ENCODE measurements at places on chromosomes 12 and 14. TPM values are rescaled to one million over a fixed set of nuclear protein-coding genes. Genes with fewer than 3 reads are reported as not detected.
A peak's percentile ranks its signal among the peaks of the same experiment; 100 is the strongest.

PTPN21 gene
- total RNA-seq = 16.1 TPM

IAPP gene
- not detected for total RNA-seq

ARF6 gene
- total RNA-seq = 61.2 TPM

CPSF2 gene
- total RNA-seq = 14.6 TPM

TTC7B gene
- total RNA-seq = 38.3 TPM

PLD4 gene
- total RNA-seq = not detected

SCN8A gene
- 4.3 TPM for total RNA-seq

ITPK1 gene
- total RNA-seq = 57.5 TPM

KRT71 gene
- not detected for total RNA-seq

ABCC9 gene
- total RNA-seq = 0.63 TPM

KIF21A gene
- total RNA-seq = 0.88 TPM

TDRD9 gene
- 2.2 TPM for total RNA-seq

SLCO1A2 gene
- not detected for total RNA-seq

EID3 gene
- total RNA-seq = 4.8 TPM

GRCh38 chr12:101053203-101053602 is 156.8 kb downstream of the SLC5A8 start:
- H3K36me3 ChIP-seq = no peaks in the 10 kb centered on the region
- H3K27ac ChIP-seq = no peak overlapping the region
- no peak for DNase-seq
- no peak overlapping the region for H3K4me3 ChIP-seq

GRCh38 chr12:63450816-63451215 is 217.5 kb downstream of the DPY19L2 start:
- no peak overlapping the region for H3K27ac ChIP-seq
- no peaks in the 10 kb centered on the region for H3K4me1 ChIP-seq

DNA sequence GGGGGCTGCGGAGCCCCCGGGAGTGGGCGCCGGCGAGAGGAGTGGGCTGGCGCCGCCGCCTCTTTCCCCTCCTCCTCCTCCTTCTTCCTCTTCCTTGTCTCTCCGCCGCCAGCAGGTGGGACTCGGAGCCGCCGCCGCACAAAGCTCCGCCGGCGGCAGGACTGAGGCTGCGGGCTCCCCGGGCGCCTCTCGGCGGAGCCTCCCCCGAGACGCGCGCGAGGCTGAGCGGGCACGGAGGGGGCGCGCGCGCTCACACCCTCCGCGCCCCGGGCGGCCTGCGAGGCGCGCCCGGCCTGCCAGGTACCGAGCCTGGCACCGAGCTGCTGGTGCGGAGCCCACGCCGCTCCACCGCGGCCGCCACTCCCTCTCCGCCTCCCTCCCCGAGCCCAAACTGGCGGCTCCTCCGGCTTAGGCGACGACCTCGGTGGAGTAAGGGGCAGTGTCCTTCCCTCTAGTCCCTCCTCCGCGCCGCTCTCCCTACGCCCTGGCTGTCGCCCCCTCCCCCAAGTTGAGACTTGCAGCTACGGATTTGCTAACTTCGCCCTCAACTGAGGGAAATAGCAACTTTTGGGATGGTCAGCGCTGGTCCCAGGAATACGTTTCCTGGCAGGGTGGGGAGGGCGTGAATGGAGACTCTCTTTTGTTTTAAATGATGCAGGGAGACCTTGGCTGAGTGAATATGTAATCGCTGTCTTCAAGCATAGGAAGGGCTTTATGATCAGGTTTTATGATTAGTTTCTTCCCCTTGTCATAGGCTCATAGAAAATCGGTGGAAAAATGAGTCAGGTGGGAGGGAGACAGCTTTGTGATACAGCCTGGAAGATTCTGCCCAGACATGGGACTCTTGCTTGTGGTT is 199.5 kb upstream of the CAND1 start:
- H3K4me3 ChIP-seq = peak overlapping the region; percentile 49
- DNase-seq = peak; percentile 39
- no peaks in the 10 kb centered on the region for H3K36me3 ChIP-seq

- no peaks in the 10 kb centered on the region for H3K36me3 ChIP-seq
- no peak overlapping the region for H3K27ac ChIP-seq
- H3K4me3 ChIP-seq = no peak overlapping the region
- H3K27me3 ChIP-seq = no peaks in the 10 kb centered on the region
Measured at GRCh38 chr14:70881549-70882177, 25.6 kb upstream of the PCNX1 start.

DNA sequence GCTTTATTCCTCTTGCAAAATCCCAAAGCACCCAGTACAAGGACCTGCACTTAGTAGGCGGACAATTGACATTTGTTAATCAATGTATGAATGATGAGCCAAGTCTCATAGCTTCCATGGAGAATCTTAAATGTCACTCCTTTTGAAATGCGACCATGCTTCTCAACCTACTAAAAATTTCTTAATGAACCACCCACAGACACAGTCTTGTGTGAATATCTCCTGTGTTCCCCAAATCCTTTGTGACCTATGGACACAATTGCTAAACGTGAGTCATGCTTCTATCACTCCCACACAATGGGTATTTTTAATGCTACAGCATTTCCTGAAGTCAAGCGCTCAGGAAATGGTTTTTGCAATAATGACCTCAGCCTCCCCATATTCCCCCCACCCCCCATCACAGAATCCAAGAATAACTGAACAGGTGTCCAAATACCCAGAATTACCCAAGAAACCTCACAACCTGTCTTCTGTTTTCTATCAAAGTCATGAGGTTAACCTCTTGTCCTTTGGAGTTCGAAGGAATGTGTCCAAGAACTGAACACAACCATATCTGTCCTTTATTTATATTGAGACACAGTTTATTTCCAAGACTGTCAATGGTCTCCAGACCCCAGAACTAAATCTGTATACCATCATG is 163.6 kb upstream of the PLEKHG7 start:
- H3K4me3 ChIP-seq = no peak overlapping the region
- H3K36me3 ChIP-seq = no peaks in the 10 kb centered on the region
- no peaks in the 10 kb centered on the region for H3K27me3 ChIP-seq
- H3K4me1 ChIP-seq = peaks cover 28% of the 10 kb centered on the region
- DNase-seq = peak; percentile 42
- peak overlapping the region; percentile 52 for H3K27ac ChIP-seq

DNA sequence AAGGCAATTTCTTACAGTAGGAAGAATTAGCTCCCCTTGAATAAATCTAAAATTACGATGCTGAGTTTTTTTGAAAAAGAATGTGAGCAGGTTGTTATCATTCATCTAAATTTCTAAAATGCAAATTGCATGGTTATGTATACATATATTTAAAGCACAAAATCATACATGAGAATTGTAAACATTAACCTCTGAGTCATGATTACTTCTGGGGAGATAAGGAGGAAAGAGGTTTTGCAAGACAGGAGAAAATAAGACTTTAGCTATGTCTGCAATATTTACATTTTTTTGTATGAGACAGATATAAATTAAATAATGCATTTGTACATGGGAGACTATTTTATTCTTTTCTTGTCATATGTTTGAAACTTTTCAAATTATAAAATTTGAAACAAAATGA is 72.2 kb downstream of the TSPAN8 start:
- no peaks in the 10 kb centered on the region for H3K36me3 ChIP-seq
- no peak overlapping the region for H3K27ac ChIP-seq
- DNase-seq = no peak
- H3K4me3 ChIP-seq = no peak overlapping the region
- H3K27me3 ChIP-seq = no peaks in the 10 kb centered on the region

DNA sequence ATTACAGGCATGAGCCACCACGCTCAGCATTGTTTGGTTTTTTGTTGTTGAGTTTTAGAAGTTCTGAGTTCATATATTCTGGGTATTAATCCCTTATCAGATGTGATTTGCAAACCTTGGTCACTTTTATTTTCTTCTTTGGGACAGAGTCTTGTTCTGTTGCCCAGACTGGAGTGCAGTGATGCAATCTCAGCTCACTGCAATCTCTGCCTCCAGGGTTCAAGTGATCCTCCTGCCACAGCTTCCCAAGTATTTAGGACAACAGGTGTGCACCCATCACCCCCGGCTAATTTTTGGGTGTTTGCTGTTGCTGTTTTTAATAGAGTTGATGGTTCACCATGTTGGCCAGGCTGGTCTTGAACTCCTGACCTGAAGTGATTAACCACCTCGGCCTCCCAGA is 11.8 kb downstream of the USP30 start:
- H3K4me1 ChIP-seq = no peaks in the 10 kb centered on the region
- H3K27me3 ChIP-seq = no peaks in the 10 kb centered on the region
- H3K4me3 ChIP-seq = no peak overlapping the region
- no peak for DNase-seq
- peaks cover 5% of the 10 kb centered on the region for H3K36me3 ChIP-seq

DNA sequence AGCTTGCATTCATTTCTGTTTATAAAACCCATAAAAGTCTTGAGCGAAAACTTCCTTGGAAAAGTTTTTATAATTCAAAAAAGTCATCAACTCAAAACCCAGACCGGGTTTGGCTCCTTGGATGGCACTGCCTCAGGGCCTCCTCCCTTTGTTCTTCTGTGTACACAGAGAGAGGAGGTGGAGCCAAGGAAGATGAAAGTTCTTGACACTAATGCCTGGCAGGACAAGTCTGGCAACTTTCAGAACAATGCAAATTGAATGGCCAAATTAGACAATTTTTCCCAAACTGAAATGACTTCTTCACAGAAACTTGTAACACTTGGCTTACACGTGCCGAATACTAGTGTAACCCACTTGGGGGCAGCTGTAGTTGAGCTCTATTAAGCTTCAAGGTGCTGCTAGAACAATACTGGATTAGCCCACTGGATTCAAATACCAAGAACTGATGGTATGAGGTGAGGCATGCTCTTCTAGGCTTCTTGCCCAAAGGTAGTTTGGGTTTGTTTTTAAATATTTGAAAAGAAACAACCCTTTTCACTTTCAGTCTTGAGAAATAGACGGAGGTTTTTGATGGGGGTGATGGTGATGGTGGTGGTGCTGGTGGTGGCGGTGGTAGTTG is 86.6 kb upstream of the FRMD6 start:
- H3K27ac ChIP-seq = no peak overlapping the region
- H3K27me3 ChIP-seq = no peaks in the 10 kb centered on the region
- peaks cover 31% of the 10 kb centered on the region for H3K4me1 ChIP-seq
- DNase-seq = peak; percentile 45
- H3K4me3 ChIP-seq = no peak overlapping the region

- no peak for DNase-seq
- H3K27ac ChIP-seq = no peak overlapping the region
- H3K4me1 ChIP-seq = peaks cover 3% of the 10 kb centered on the region
Measured at GRCh38 chr12:188910-189621, 24.9 kb downstream of the SLC6A12 start.

DNA sequence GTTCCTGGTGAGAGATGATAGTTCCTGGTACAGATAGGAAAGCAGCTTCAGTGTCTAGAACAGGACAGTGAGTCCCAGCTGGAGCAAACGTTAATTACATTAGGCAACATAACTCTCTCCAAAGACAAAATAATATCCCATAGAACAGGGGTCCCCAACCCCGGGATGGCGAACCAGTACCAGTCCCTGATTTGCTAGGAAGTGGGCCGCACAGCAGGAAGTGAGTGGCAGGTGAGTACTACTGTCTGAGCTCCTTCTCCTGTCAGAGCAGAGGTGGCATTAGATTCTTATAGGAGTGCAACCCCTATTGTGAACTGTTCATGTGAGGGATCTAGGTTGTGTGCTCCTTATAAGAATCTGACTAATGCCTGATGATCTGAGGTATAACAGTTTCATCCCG is 204.1 kb downstream of the NELL2 start:
- H3K27me3 ChIP-seq = no peaks in the 10 kb centered on the region
- no peaks in the 10 kb centered on the region for H3K36me3 ChIP-seq
- no peak for DNase-seq
- no peak overlapping the region for H3K27ac ChIP-seq
- no peaks in the 10 kb centered on the region for H3K4me1 ChIP-seq

GRCh38 chr14:24920265-24921075 is 129.5 kb downstream of the STXBP6 start:
- H3K36me3 ChIP-seq = no peaks in the 10 kb centered on the region
- DNase-seq = no peak
- H3K27ac ChIP-seq = no peak overlapping the region
- peaks cover 8% of the 10 kb centered on the region for H3K4me1 ChIP-seq
- 0 out of 2 replicates have a peak, but pooled peaks cover 4% of the 10 kb centered on the region for H3K27me3 ChIP-seq
- H3K4me3 ChIP-seq = no peak overlapping the region

GRCh38 chr14:22800346-22800745 is 14.9 kb downstream of the SLC7A7 start:
- no peaks in the 10 kb centered on the region for H3K27me3 ChIP-seq
- H3K4me3 ChIP-seq = no peak overlapping the region
- DNase-seq = no peak
- no peak overlapping the region for H3K27ac ChIP-seq

GRCh38 chr12:12715459-12716150 is 1.6 kb upstream of the CDKN1B start:
- peak overlapping the region; percentile 80 for H3K4me3 ChIP-seq
- peaks cover 34% of the 10 kb centered on the region for H3K36me3 ChIP-seq
- no peak for DNase-seq
- no peaks in the 10 kb centered on the region for H3K27me3 ChIP-seq
- peak overlapping the region; percentile 98 for H3K27ac ChIP-seq

- peak overlapping the region; percentile 62 for H3K27ac ChIP-seq
- H3K36me3 ChIP-seq = no peaks in the 10 kb centered on the region
Measured at GRCh38 chr14:67987606-67988005, 168.0 kb downstream of the RAD51B start.

DNA sequence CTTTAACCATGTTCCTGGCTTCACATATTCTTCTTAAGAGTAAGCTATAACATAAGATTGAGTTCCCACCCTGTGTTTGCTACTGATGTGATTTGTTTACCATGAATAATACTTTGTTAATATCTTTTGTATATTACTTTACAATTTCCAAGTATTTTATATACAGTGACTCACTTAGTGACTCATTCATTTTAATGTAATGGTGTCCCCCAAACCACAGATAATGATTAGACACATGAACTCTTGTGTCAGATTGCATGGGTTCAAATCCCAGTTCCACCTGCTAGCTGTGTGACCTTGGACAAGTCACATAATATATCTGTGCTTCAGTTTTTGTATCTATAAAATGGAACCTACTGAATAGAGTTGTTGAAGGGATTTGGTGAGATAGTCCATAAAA is 76.1 kb downstream of the MYF5 start:
- no peaks in the 10 kb centered on the region for H3K4me1 ChIP-seq
- no peak overlapping the region for H3K4me3 ChIP-seq

DNA sequence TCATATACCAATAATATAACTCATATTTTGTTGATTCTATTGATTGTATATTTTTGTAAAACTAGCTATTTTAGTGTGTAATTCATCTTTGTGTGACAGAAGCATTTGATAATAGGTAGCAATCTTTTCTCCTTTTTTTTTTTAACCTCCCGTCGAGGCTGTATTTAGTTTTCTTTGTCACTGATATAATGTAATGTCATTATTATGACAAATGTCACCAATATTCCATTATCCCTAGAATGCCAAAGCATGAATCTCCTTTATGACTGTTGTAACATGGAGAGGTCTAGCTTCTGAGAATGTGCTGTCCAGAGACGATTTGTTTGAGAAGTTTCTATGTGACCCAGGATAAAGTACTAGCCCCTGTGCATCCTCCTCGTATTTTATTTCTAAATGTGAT is 639.0 kb upstream of the ATXN7L3B start:
- no peak overlapping the region for H3K27ac ChIP-seq
- no peak overlapping the region for H3K4me3 ChIP-seq
- no peaks in the 10 kb centered on the region for H3K4me1 ChIP-seq
- H3K36me3 ChIP-seq = no peaks in the 10 kb centered on the region

GRCh38 chr12:117472983-117473382 is 111.6 kb upstream of the NOS1 start:
- H3K27ac ChIP-seq = no peak overlapping the region
- no peaks in the 10 kb centered on the region for H3K36me3 ChIP-seq
- no peaks in the 10 kb centered on the region for H3K4me1 ChIP-seq
- H3K4me3 ChIP-seq = no peak overlapping the region

GRCh38 chr12:94596596-94596995 is 53.8 kb downstream of the TMCC3 start:
- no peaks in the 10 kb centered on the region for H3K36me3 ChIP-seq
- no peak for DNase-seq
- H3K4me1 ChIP-seq = no peaks in the 10 kb centered on the region
- no peak overlapping the region for H3K27ac ChIP-seq
- no peaks in the 10 kb centered on the region for H3K27me3 ChIP-seq
